A549 (cell line): ENCODE measurements at places on chromosomes 16 and 17. TPM values are rescaled to one million over a fixed set of nuclear protein-coding genes. Genes with fewer than 3 reads are reported as not detected.

GRCh38 chr17:68384941-68385340 is 72.4 kb downstream of the WIPI1 start:
- no peak for DNase-seq

DNA sequence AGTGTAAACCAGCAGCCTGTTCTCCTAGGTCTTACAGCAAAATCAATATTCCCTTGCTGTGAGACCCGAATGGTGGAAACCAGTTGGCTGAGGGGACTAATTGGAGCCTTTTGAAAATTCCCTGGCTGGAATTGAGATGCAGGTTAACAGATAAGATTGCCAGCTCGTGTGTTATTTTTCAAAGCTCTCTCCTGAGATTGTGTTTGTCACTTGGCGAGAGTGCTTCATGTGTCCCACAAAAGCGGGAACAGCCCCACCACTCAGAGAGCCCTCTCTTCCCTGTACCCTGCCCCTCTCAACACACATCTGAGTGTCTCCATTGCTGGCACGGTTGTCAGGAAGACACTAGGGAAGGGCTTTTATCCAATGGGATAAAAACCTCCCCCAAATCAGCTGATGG is 356.1 kb downstream of the CPPED1 start:
- DNase-seq: no peak

Gene NLGN2
- 17.6 to 27.9 TPM (median 27.5 TPM) in 3 replicates for polyA plus RNA-seq

Gene BOLA2
- 11.5 to 12.5 TPM (median 11.6 TPM) in 3 replicates for polyA plus RNA-seq

Gene CLEC3A
- not detected in 3 replicates for polyA plus RNA-seq
